Foreskin keratinocyte (primary cell): ENCODE measurements at places on chromosomes 4 and X. TPM values are rescaled to one million over a fixed set of nuclear protein-coding genes. Genes with fewer than 3 reads are reported as not detected.

DNA sequence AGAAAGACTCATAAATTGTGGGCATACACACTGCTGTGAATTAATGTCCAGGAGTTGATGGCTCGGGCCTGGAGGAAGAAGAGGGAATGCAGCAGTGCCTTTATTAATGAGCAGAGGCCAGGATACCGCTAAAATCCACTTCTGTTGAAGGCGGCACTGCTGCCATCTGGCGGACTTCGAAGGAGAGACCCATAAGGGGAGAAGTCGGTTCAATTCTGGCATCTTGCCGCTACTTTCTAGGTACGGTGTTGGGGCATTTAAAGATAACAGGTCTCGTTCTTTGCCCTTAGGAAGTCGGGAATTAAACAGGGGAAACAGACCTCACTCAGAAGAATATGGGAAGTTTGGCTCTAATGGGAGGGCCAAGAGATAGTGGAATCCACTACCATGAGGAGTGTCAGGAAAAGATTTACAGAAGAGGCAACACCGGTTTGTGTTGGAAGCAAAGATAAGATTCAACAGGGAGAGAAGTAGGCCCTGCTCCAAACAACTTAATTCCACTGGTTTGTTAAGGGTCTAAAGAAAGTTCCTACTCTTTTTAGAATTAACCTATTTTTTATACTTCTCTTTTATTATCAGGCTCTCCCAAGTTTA is 133.6 kb upstream of the GIMD1 start:
- peak; percentile 42 for DNase-seq

SPANXN2 gene
- total RNA-seq, result not detected in 2 replicates

- no peak for DNase-seq
These were observed at the start of gene PALLD for GRCh38 chr4:168496834-168497233. Gene PALLD, plus strand, starts transcription at chr4:168497052.

DNA sequence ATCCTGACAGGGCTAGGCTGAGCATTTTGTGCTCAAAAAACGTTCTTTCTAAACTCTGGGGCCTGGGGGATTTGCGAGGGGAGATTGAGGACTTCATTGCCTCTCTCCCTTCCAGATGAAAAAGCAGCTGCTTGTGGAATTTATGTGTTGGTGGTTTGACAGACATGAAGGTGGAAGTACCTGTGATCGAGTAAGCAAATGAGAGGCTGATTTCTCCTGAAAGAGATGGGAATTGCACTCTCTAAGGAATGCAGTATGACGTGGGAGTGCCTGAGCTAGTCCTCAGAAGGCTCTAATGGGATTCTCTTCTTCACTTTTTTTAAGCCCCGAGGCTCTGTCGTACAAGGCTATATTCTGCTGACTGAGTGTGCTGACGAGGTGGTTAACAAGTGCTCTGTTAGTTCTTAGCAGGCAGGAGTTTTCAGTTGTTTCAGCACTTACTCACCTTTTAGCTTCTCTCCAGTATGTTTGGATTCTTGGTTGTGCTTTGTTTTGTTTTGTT is 426.8 kb upstream of the CNKSR2 start:
- peak; percentile 70 for DNase-seq

DNA sequence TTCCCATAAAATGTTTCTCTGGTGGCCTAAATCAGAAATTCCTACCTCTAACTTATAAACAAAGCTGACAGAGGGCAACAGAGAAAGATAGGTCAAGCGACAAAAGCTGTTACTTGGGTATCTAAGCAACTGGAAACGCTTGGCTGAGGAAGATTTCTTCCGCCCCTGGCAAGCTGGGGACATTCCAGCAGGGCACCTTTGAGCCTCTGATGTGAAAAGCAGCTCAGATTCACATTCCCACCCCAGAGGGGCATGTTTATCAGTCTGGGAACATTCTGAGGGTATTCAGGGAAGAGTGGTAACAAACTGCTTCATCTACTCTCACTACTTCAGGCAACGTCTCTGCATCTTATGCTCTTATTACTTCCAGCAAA is 3.5 kb upstream of the CDS1 start:
- no peak for DNase-seq

ANTXR2 gene
- 161 and 169 TPM in 2 replicates for total RNA-seq

SPIN2A gene
- total RNA-seq, result 0.07 and 0.14 TPM in 2 replicates
